ENCODE measurements at places on chromosomes 11 and 22.

- peak; percentile 48 for DNase-seq
These were observed 26.6 kb downstream of the NF2 start for GRCh38 chr22:29629903-29630516.

DNA sequence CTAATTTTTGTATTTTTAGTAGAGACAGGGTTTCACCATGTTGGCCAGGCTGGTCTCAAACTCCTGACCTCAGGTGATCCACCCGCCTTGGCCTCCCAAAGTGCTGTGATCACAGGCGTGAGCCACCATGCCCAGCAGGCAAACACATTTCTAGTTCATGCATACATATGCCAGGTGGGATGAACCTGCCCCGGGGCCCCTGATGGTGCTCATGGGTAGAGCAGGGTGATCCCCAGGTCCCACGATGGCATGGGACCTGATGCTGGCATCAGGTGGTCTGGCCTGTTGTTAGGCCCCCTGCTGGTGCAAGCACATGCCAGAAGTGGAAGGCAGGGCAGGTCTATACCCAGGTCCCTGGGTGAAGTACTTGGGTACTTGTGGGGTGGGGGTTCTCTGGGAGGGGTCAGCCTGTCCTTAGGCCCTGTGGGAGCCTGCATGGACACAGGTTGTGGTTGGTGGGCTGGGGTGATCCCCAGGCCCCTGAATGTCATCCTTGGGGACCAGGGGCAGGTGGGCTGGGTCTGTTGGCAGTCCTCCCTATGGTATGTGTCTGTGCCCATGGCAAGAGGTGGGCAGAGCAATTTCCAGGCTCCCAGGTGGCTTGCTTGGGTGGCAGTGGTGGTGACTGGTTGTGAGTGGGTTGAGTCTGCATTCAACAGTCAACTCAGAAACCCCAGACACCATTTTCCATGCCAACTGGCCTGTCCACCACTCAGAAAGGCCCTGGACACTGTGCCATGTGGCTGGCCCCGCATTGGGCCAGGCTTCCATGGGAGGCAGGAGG is 9.6 kb upstream of the RGL4 start:
- no peak for DNase-seq

- no peak for DNase-seq
These were observed 718.6 kb downstream of the METTL15 start for GRCh38 chr11:28826807-28827206.

- DNase-seq, result no peak
These were observed 195.8 kb upstream of the BDNF start for GRCh38 chr11:27896096-27896495.

GRCh38 chr11:57713835-57714234 is 1.4 kb downstream of the TMX2 start:
- DNase-seq, result no peak

DNA sequence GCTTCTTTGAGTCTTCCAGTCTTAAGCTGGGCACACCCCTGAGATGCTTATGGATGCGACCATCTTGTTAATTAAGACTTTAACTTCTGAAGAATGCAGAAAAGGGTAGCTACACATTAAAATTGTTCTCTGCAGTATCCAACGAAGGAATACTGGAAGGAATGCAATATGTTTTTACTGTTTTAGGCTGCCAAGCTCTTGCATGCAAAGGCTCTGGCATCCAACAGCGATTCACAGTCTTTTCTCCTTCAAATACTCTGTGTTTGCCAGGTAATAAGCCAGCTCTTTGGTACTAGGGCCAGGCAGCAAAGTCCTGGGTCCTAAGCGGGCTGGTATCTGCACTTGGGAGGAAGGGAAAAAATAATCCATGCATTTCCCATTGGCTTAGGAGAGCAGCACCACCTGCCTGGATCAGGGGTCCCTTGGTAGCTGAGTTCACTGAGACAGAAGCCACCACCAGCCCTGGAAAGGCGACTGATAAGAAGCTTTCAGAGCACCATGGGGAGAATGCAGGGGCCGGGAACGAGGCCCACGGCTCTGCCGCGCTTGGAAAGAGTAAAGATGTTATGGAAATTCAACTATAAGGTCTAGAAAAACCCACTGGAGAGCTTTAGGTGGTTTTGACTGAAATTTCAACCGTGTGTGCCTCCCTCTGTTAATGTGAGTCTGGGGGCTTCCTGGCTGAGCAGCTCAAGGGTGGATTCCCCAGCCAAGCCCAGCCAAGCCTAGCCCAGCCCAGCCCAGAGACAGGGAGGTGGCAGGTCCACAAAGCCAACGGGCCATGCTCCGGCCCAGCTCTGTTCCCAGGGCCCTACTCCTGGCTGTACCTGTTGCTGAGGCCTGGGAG is 67.0 kb upstream of the CCND1 start:
- DNase-seq, result no peak

DNA sequence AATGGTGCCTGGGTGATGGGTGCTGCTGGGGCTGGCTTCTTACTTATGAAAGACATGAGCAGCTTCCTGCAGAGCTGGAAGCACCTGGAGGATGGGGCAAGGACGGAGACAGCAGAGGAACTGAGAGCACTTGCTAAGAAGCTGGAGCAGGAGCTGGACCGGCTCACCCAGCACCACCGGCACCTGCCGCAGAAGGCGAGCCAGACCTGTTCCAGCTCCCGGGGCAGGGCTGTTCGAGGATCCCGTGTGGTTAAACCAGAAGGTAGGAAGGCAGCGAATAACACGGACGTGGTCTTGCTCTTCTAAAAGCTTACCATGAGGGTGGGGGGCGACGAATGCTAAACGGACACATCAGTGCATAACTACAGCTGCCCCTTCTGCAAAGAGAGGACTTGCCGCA is 9.3 kb downstream of the APOL5 start:
- DNase-seq, result no peak

DNA sequence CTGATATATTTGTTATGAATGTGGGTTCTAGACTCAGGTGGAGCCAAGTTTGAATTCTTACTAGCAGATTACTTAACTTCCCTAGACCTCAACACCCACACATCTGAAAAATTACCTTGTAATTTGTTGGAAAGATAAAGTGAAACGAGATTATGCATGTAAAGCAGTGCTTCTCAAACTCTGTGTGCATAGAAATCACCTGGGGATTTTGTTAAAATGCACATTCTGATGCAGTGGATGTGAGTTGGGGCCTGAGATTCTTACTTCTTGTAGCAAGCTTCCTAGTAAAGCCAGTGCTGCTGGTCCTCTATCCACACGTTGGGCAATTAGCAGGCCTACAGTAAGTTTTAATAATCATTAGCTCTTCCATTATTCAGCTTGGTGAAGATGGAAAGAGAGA is 15.1 kb upstream of the CEP295 start:
- DNase-seq, result no peak

DNA sequence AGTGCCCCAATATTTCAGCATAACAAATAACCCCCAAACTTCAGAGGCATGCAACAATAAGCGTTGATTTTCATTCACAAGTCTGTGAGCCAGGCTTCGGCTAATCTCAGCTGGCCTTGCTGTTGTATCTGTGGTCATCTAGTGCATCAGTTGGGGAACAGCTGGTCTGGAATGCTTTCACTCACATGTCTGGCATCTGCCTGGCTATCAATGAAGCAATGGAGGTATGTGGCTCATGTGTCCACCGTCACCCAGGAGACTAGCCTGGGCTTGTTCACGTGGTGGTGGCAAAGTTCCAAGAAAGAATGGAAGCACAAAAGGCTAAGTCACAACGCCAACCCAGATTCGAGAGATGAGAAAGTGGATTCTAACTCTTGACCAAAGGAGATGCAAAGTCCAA is 304.8 kb upstream of the ISX start:
- DNase-seq, result no peak

DNA sequence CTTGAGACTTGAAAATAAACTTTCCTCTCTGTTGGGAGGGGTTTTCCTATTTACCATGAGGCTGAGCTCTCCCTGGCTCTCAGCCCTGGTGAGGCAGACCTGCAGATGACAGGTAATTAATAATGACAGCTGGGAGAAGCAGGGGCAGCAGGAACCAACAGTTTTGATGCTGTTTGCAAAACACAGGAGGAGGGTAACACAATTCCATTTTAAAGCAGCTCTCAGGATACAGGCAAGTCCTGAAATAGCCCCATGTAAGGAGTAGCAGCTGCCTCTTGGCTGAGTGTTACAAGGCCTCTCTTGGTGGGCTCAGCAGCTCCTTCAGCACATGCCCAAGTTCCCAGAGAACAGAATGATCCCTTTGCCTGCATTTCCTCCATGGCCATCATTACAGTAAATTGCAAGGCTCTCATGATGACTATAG is 13.3 kb downstream of the PARVA start:
- peak; percentile 80 for DNase-seq

DNA sequence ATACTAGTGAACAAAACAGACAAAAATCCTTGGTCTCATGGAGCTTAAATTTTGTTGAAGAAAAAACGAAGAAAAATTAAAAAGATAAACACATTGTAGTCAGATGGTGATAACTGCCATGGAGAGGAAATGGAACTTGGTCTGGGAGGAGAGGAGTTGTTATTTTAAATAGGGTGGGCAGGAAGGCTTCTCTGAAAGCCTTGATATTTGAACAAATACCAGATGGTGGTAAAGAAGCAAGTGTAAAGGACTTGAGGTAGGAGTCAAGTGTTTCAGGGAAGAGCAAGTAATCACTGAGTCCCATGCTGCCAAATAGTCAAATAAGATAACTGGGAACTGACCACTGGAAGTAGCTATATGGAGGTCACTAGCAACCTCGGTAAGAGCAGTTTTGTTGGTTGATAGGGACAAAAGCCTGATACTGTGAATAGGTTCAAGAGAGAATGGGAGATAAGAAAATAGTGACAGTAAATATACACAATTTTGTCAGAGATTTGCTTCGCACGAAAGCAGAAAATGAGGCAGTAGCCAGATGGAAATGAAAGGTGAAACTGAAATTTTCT is 55.1 kb downstream of the SESN3 start:
- DNase-seq, result no peak

GRCh38 chr11:118929501-118930093 is 3.9 kb upstream of the BCL9L start:
- peak; percentile 75 for DNase-seq

DNA sequence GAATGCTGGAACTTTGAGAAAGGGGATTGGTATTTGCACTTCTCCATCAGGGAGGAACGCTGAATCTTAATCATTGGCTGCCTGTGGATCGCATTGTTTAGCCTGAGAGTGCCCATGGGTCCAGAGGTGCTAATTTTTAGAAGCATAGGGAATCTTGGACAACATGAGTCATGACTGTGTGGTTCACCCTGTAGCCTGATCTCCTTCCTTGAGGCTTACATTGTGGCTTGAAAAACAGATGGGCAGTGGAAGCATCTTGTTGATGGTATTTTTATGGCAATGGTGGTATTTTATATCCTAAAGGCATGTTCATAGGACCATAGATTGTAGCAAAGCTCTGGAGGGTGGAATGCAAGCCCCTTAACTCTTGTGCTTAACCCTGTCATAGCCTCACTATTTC is 99.2 kb upstream of the DBX1 start:
- DNase-seq, result peak; percentile 68

DNA sequence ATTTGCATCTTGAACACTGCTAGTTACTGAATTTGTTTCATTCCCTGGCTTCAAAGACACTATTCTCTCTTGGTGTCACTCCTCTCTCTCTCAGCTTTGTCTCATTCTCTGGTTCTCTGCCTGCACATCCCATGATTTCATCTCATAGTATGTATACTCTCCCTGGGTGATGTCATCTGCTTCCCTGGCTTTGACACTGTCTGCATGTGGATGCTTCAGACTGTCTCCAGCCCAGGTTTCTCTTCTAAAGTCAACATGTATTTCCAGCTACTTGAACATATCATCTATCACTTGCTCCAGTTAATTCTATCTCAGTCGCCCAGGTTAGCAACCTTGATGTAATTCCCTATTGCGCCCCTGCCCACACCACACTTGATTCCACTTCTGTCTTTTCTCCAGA is 9.3 kb upstream of the ACAT1 start:
- DNase-seq, result no peak

DNA sequence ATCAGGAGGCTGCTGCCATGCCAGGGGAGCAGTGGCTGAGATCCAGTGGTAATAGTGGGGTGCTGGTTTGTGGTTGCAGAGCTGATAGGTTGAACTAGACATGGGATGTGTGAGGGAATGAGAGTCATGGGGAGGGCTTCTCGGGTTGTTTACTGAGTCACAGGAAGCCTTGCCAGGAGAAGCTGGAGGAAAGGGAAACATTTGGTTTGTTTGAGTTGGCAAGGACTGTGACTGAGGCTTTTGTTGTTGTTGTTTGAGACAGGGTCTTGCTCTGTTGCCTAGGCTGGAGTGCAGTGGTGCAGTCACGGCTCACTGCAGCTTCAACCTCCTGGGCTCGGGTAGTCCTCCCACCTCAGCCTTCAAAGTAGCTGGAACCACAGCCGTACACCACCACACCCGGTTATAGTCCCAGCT is 49.3 kb downstream of the CABIN1 start:
- peak; percentile 86 for DNase-seq

DNA sequence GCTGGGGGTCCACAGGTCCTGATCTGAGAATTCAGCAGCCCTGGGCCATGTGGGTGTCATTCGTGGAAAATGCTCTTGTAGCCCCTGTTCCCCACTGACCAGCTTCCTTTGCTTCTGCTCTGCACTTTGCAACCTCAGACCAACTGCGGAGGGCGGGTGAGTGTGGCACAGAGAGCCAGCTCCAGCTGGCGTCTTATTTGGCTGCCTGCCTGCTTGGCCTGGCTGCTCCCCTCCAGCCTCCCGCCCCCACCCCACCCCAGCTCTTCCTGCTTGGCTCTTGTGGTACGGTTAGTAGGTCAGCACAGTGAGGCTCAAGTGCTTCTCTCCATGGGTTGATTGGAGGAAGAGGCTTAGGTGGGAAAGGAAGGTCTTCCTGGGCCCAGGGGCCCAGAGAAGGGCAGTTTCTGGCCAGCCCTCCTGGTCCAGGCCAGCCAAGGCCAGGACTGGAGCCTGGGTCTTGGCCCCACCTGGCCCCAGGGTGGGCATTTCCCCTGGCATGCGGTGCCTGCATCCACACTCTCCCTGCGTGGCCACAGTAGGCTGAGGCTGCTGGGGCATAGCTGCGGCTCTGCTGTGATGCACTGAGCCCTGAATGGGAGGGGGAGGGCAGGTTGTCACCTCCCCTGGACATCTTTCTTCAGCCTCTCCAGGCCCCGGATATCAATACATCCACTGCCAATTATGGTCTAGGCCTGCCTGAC is 26.5 kb downstream of the MYO7A start:
- peak; percentile 60 for DNase-seq

- DNase-seq, result no peak
These were observed 165.8 kb upstream of the B3GAT1 start for GRCh38 chr11:134577751-134578395.

DNA sequence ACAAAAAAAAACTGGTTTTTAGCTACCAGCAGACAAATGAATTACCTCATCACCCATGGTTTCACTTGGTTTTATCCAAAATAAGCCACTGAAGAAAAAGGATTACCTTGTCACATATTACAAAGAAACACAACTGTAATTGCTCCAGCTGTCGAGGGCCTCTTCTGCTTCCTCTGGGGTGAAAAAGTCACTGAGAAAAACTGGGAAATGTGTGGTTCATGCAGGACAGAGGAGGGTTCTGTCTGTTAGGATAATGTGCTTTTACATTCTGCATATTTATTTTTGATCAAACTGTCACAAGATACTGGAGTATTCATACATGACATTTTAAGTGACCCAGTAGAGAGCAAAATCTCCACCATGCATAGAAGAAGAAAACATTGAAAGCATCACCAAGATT is 211.7 kb downstream of the NAV2 start:
- DNase-seq, result peak; percentile 41

- DNase-seq, result peak; percentile 81
These were observed 28.8 kb downstream of the TOB2 start for GRCh38 chr22:41417622-41418390.
